NCI-H1436 treated with DMSO at 0.1 percent for 48 hours (cell line): ENCODE measurements at places on chromosomes 4 and X.

DNA sequence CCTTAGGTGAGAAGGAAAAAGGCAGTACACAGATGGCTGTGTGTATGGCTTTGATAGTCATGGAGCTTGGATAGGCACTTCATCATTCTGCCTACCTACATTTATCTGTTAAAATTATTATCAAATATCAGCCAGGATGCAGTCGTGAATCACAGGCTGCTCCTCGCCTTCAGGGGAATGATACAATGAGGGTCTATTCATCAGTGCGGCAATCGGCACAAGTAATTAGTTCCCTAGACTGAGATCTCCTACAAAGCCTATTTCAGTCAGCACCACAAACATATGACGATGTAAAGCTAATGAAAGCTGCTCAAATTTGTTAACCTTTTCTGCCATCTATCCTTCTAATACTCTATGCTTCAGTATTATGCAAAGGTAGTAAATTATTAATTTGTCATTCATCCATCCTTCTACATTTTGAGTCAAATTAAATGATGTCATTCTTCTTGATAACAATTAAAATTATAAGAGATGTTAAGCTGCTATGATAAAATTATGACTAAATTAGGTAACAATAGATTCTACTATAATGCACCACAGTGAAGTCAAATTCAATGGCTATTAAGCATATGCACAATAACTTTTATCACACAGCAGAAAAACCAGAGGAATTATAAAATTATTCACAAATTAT lies 19.0 kb downstream of the MAB21L2 start:
- DNase-seq: no peak

GRCh38 chrX:134460862-134461220 lies 876 bp downstream of the HPRT1 start:
- DNase-seq: no peak

GRCh38 chr4:2936773-2937145 lies 26.4 kb downstream of the NOP14 start:
- DNase-seq: no peak

GRCh38 chr4:79823148-79823763 lies 249.8 kb downstream of the ANTXR2 start:
- DNase-seq: no peak

DNA sequence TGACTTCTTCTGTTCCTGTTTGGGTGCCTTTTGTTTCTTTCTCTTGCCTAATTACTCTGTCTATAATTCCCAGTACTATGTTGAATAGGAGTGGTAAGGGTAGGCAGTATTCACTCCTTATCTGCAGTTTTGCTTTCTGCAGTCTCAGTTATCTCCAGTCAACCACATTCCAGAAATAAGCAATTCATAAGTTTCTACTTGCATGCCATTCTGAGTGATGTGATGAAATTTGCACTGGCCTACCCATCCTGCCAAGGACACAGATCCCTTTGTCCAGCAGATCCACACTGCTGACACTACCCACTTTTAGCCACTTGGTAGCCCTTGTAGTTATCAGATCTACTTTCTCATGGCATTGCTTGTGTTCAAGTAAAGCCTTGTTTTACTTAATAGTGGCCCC lies 971.6 kb upstream of the INTU start:
- no peak for DNase-seq

GRCh38 chr4:112509243-112510141 lies 6.5 kb downstream of the NEUROG2 start:
- DNase-seq: no peak

GRCh38 chr4:126395664-126396063 lies 1080.9 kb downstream of the FAT4 start:
- DNase-seq: no peak

DNA sequence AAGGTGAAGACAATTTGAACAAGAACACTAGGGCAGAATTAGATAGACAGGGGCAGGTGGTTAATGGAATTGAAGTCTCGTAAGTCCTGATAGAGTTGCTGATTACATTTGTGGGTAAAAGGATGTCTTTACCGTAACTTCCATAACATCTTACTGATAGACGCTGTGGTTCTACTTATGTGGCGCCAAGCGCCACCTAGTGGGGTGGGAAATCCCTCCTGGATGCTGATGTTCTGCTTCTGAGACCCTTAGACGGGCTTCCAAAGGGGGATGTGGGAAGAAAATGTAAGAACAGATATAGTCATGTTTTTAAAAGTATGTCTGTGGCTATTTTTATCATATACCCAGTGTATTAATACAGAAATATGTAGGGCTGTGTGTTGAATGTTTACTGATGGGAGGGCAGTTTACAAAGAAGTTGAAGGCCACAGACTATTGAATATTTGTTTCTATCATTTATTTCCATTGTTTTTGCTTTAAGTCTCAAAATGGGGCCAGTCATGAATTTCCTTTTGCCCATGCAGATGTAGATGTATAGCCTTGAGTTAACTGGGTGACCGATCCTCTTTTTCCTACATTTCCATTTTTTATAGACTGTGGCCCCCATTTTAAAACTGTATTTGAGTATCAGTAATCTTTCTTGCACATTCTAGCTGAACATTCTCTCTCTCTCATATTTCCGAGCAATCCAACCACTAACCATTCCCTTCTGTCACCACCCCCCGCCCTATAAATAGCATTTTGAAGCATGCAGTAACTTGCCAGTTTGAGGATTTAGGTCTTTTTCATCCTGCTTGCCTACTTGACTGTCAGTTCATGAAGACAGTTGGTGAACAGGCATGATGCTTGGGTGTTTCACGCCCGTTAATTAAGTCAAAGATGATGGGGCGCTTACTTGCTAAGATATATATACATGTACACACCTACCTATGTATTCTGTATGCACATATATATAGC lies 12.1 kb upstream of the TLR8 start:
- DNase-seq: no peak

DNA sequence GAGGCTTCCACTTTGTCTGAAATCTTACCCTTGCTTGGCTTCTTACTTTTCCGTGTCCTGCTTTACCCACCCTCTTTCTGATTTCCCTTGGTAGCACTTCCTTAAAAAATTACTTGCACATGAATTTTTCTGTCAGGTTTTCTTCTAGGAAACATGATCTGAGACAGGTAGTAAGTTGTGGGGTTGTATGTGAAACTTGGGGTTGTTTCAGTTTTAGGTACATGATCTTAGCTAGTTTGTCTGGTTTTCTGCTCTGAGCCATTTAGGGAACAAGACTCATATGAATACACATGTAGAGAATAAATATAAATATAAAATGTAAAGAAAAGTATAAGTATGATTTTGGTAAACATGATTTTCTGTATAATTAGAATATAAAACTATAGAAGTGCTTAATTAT lies 17.4 kb upstream of the ARMCX2 start:
- no peak for DNase-seq

DNA sequence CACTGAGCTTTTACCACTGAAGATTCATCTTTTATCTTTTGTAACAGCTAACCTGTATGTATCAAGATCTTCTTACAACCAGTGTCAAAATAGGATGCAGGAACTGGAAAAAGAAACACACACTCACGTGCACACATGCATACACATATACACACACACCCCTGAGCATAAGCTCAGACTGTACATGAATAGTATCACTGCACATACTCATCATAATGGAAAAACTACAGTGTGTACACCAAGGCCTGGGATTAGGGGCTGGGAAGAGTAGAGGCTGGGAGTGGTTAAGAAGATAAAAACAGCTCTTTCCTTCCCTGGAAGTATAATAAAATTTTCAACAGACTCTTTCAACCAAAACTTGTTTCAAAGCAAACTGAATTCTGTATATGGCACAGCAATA lies 73.4 kb downstream of the RELL1 start:
- no peak for DNase-seq

GRCh38 chr4:89347363-89348025 lies 39.9 kb upstream of the GPRIN3 start:
- no peak for DNase-seq

DNA sequence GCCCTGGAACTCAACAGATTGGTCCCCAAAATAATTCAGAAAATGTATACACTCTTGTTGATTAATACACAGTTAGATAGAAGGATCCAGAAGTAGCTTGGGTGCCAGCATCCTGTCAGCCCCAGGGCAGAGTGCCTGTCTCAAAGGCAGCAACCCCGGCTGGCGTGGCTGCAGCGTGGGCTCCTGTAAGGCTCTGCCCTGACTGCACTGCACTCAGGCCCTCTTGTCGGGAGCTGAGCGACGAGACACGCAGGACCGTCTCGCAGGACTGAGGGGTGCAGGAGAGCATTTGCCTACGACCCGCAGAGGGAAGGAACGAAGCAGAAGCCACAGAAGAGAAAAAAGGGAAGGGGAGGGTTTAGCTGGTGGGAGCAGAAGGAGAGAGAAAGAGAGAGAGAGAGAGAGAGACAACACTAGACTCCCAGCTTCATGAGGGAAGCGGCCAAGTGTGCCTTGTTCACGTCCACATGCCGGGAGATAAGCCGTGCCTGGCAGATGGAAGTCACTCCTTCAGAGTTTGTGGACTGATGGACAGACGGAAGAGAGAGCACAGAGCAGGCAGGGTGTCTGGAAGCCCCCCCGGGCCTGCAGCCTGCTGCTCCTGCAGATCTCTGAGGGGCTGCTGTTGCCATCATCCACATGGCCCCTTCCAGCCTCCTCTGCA lies 38.7 kb upstream of the HELT start:
- no peak for DNase-seq

DNA sequence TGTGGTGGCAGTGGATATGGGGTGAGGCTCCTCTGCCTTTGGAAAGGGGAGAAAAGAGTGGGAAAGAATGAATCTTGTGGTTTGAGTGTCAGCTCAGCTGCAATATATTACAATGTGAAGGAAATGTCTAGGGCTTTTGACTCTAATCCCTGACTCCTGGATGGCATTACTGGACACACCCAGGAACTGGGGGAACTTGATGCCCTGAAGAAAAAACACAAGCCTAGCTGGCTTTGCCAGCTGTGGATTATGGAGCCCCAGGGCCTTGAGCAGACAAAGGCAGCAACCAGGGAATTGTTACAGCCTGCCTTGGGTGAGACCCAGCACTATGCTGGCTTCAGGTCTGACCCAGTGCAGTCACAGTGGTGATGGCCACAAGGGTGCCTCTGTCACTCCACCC lies 57.1 kb upstream of the CYSLTR1 start:
- no peak for DNase-seq

DNA sequence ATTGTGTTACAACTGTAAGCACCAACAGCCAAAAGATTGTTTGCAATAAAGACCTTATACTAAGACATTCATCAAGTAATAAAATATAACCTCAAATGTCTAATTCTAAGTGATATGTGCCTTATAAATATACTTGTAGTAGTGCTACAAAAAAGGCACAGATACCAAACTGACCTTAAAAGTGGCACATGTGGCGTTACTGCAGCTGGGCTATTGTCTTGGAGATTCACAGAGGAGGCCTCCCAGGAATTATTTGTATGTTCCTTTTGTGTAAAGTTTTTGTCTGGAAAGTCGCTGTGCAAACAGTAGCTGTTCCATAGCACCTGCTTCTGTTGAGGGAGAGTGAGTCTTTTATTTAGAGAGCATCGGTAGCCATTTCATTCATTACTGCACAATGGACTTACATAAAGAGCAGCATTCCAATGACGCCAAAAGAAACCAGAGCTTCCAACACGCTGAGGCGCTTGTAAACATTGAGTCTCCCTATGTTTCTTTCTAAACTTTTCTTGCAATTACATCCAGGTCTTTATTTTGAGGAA lies 143.7 kb downstream of the RPA4 start:
- DNase-seq: no peak

GRCh38 chrX:16953606-16954211 lies 7.3 kb downstream of the REPS2 start:
- no peak for DNase-seq

- no peak for DNase-seq
These were observed 1072.3 kb upstream of the PCDH10 start for GRCh38 chr4:132076829-132077228.

DNA sequence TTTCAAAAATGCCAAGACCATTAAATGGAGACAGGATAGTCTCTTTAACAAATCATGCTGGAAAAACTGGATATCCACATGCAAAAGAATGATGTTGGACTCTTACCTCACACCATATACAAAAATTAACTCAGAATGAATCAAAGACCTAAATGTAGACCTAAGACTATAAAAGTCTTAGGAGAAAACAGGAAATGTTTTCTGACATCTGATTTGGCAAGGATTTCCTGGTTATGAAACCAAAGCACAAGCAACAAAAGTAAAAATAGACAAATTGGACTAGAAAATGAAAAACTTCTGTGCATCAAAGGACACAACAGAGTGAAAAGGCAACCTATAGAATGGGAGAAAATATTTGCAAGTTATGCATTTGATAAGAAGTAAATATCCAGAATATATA lies 37.6 kb downstream of the ARFIP1 start:
- no peak for DNase-seq

- DNase-seq: no peak
These were observed 28.7 kb downstream of the CCNG2 start for GRCh38 chr4:77185686-77186085.

GRCh38 chr4:177737387-177737940 lies 295.2 kb upstream of the AGA start:
- no peak for DNase-seq

GRCh38 chrX:134186362-134187121 lies 50.4 kb upstream of the CCDC160 start:
- DNase-seq: no peak

DNA sequence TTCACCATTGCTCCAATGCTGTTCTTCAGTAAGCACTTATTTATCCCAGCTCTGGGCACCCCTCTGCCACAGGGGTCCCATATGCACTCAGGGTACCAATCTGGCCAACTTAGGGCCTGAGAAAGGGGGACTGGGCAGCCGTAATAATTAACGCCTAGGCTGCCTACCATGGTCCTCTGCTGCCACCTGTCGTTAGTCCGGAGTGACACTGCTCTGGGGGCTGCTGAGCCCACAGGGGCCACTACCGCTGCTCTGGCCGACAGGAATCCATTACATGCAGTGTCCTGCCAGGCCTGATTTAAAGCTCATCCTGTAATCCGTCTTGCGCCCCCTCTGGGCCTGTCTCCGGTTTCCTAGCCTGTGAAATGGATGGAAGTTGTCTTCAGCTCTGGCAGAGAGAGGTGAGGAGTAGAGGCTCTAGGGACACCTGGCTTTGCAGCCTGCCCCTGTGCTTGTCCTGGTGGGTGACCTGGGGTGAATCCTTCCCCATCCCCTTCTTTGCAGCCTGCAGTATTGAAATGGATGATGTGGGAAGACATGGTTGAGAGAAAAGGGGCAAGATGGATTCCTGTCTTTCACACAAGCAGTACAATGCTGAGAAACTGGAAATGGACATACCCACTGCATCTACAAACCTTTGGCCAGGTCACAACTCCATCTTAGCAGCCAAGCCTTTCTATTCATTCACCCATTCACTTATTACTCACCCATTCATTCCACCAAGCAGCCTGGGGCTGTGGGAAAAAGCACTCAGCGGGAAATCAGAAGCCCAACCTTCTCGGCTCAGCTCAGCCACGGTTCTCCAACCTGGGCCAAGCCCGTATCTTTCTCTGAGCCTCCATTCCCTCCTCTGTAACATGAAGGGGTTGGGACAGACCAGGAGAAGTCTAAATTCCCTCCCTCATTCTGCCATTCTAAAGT lies 116.3 kb upstream of the NALF2 start:
- no peak for DNase-seq

- DNase-seq: no peak
These were observed 99.4 kb downstream of the FAM13A start for GRCh38 chr4:88957570-88957969.
